Substantia nigra (tissue), 51 donors: ENCODE measurements at places on chromosomes 16 and 17.

- no peak for DNase-seq
Measured at GRCh38 chr16:3158026-3158509, 23.2 kb downstream of the ZNF213 start.

GRCh38 chr16:85611444-85612190 is 1.5 kb upstream of the GSE1 start:
- peak; percentile 81 for DNase-seq

GRCh38 chr17:8105957-8106398 is 12.3 kb downstream of the ALOXE3 start:
- DNase-seq, result no peak

GRCh38 chr17:78532922-78533640 is 44.1 kb downstream of the DNAH17 start:
- DNase-seq, result no peak

GRCh38 chr16:85553436-85554113 is 59.5 kb upstream of the GSE1 start:
- DNase-seq, result no peak

DNA sequence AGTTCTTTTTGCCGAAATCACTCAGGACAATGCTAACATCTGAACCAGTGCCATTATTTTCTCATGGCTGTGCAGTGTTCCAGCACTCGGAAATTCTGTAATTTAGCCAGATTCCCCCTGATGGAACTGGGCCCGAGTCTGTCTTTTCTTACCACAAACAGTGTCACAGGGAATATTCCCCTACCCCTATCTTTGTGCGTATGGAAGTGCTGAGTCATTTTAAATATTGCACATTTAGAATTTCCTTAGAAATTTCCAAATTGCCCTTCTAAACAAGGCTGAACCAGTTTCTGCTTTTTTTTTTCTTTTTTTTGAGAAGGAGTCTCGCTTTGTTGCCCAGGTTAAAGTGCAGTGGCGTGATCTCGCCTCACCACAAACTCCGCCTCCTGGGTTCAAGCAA is 88.0 kb upstream of the CREBBP start:
- DNase-seq, result no peak

DNA sequence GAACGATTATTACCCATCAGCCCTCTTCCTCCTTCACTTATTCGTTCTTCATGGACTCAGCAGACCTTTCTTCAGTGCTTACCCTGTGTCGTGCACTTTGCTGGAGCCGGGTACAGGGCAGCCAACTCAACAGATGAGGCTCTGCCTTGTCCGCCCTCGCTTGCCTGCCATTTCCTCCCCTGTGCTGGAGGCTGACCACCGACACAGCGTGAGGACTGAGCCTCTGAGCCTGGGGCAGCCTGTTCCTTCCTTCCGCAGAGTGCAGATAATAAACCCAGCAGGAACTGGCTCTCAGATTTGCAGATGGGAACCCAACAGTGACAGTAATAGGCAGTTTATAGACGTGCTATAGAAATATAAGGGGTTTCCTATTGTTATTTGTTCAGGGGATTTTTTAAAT is 7.0 kb upstream of the SLC39A11 start:
- DNase-seq, result no peak

- no peak for DNase-seq
Measured at GRCh38 chr17:66915204-66915611, 49.3 kb upstream of the CACNG4 start.

DNA sequence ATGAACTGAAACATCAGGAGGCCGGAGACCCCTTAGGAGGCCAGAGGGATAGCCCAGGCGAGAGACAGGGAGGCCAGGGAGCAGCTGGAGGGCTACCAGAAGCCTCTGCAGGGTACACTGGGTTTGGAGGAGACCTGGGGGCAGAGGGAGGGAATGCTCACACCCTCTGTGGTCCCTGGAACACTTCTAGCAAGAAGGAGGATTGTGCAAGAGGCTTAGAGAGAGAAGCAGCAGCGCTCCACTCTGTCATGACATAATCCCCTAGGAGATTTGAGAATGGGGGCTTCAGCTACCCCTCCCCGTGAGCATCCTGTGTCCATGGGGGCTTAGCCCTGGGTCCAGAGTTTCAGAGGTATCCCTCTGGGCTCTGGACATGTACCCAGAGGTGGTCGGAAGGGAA is 15.8 kb downstream of the GPR142 start:
- no peak for DNase-seq

GRCh38 chr16:46947900-46948547 is 25.4 kb downstream of the DNAJA2 start:
- DNase-seq, result no peak

DNA sequence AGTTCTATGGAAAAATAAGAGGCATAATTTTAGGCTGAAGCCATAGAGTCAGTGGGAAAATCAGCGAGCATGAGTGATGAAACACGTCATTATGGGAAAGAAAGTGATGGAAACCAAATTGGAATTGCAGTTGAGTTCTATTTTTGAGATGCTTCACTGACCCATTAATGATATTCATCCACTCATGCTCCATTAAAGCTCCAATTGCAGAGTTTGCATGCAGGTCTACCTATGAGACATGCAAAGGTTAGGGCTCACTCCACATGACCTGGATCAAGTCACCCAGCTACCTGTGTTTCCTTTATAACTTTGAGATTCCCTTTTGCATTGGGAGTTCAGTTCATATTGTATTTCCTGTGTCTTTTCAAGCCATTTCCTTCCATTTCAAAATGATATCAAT is 8.0 kb upstream of the KRTAP2-4 start:
- DNase-seq, result no peak

- DNase-seq, result no peak
Measured at GRCh38 chr16:68126395-68126794, 41.2 kb downstream of the NFATC3 start.

DNA sequence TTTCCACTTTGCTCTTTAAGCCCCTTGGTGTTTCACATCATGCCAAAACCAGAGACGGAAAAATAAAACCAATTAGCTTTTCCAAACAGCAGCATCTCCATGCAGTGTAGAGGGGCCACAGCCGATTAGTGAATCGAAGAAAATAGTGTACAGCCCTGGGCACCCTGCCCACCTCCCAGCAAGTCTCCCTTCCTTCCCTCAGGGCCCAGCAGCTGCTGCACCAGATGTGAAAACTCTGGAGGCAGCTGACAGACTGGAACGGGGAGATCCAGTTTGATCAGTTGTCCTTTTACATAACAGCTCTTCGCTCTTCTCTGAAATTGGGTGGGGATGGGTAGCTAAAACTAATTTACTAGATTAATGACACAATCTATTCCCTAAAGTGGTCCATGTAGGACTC is 19.3 kb downstream of the TMEM11 start:
- no peak for DNase-seq

DNA sequence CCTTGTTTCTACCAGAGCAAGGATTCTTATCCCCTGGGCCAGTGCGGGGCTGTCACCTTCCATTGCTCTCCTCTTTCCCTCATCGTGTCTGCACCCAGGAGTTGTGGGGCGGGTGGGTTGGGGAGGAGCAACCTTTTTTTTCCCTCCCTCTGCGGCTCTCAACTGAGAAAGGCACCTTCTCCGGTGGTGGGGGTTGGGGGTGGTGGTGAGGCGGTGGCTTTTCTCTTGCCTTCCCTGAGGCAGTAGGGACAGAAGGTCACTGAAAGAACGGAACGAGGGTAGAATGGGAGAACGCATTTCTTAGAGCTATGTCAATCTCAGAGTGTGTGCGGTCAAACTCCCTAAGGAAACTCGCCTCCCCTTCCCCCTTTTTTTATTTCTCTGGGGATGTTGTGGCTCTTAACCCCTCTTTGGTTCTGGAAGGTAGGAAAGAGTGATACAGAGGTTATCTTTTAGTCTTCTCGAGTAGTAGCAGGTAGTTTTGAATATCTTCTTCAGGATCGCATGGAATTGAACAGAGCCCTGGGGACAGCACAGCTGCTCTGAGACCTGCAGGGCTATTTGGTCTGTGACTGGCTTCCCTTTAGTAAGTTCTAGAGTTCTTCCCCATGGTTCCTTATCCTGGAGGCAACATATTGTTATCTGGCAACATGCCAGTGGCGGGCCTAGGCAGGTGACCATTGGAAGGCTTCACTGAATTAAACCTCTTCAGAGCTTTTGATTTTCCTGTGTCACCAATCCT is 994 bp downstream of the CLTC start:
- DNase-seq, result no peak

GRCh38 chr16:78396673-78397072 is 297.2 kb downstream of the WWOX start:
- DNase-seq, result no peak

GRCh38 chr16:89192956-89193575 is 7.3 kb downstream of the SLC22A31 start:
- no peak for DNase-seq

DNA sequence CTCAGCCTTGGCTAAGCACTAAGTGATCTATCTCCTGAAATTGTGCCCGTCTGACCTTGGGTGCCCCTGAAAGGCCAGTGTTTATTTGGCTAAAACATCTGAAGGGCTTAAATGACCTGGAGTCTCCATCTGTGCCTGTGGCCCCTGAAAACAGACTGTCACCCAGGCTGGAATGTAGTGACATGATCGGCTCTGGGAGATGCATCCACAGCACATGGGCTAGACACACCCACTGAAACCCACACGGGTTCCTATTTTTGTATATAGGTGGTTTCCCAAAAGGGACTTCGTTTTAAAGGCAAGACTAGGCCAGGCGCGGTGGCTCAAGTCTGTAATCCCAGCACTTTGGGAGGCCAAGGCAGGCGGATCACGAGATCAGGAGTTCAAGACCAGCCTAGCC is 13.5 kb downstream of the CEP295NL start:
- DNase-seq, result no peak

DNA sequence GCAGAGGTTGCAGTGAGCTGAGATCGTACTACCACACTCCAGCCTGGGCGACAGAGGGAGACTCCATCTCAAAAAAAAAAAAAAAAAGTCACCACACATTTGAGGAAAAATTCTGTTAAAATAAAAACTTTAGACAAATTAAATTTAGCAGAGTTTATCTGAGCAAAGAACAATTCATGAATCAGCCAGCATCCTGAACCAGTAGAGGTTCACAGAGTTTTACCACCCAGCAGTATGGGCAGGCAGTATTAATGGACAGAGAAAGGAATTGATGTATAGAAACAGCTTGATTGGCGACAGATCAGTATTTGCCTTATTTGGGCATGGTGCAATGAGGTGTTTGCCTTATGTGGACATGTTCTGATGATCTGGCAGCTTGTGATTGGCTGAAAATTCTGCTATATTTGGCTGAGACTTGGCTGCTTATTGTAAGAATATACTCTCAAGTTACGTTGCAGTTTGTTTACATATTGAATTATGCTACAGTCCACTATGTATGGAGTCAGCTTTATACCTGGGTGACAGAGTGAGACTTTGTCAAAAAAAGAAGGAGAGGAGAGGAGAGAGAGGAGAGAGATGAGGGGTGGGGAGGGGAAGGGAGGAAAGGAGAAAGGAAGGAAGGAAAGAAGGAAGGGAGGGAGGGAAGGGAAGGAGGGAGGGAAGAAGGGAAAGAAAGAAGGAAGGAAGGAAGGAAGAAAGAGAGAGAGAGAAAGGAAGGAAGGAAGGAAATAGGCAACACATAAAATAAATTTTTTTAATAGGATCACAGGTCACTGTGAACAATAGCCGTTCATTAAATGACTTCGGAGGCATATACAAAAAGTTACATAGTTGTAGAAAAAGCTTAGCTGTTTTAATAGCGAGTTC is 14.6 kb downstream of the ABCC3 start:
- DNase-seq, result no peak

DNA sequence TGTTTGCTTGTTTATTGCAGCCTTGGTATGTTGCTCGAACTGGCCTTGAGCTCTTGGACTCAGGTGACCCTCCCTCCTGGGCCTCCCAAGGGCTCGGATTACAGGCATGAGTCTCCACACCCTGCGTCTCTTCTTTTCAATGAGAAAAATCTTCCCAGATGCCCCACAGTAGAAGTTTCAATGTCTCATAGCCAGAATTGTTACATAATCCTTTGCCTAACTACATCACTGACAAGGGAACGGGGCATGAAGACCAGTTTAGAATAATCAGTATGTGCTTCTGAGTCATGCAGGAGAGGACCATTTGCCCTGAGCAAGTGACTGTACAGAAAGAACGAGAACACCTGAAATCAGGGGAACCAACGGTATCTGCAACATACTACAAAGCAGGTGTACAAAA is 61.9 kb upstream of the RBBP6 start:
- DNase-seq, result no peak

- no peak for DNase-seq
Measured at GRCh38 chr17:65523853-65524664, 37.4 kb downstream of the AXIN2 start.

- DNase-seq, result no peak
Measured at GRCh38 chr17:19372011-19372370, 6.3 kb upstream of the MAPK7 start.

DNA sequence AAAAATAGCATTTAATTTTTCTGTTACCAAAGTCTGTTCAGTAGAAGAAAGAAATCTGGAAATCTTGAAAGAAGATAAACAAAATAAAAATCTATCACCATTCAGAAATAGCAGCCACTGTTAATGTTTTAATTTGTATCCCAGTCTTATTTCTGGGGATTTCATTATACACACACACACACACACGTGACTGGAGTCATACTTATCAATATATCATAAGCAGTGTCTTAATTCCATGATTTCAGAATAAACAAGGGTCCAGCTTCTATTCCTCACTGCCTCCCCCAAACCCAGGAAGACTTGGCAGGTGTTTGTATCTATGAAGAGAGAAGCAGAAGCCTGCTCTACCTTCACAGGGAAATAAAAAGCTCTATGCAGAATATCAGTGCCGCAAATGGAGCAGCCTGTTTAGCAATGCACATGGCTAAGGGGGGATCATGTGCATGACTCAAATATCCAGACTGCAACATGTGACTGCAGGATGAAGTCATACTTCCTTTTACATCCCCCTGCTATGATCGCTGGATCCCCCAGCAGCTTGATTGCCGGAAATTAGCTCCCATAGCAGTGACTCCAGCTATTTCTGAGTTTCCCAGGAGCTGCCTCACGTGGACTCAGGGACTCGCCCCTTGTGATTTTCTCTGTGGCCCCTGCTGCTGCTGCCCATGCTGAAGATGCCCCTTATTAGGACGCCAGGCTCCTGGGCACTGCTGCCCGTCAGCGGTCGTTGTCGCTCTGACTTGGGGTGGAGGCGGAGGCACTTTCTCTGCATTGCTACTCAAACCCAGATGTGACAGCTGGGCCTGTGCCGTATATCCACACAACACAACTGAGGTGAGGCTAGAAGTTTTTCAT is 341.0 kb downstream of the CPPED1 start:
- DNase-seq, result no peak

GRCh38 chr16:22031483-22032083 is 23.7 kb downstream of the MOSMO start:
- DNase-seq, result no peak

GRCh38 chr17:44912763-44913544 is 2.3 kb downstream of the GFAP start:
- DNase-seq, result no peak

GRCh38 chr17:50064253-50065001 is 8.5 kb downstream of the ITGA3 start:
- DNase-seq, result no peak
